ENCODE measurements at places on chromosomes 6 and 20. TPM values are rescaled to one million over a fixed set of nuclear protein-coding genes. Genes with fewer than 3 reads are reported as not detected.

The RBBP8NL gene
- polyA plus RNA-seq: not detected

The DNAJC5 gene
- 29.2 TPM for polyA plus RNA-seq

The SIGLEC1 gene
- polyA plus RNA-seq: not detected

The POPDC3 gene
- polyA plus RNA-seq: 18.6 TPM

The EFCAB8 gene
- not detected for polyA plus RNA-seq

The WFDC10B gene
- not detected for polyA plus RNA-seq

The RAB44 gene
- 0.03 TPM for polyA plus RNA-seq

The OR12D3 gene
- not detected for polyA plus RNA-seq

The LHFPL5 gene
- polyA plus RNA-seq: not detected

The STK4 gene
- polyA plus RNA-seq: 19.0 TPM

The TRIM40 gene
- polyA plus RNA-seq: not detected

The CNBD2 gene
- 1.5 TPM for polyA plus RNA-seq

The FAM217A gene
- polyA plus RNA-seq: not detected

The SYNDIG1 gene
- polyA plus RNA-seq: 0.02 TPM

The OPN5 gene
- polyA plus RNA-seq: not detected

The GPX5 gene
- polyA plus RNA-seq: not detected

The CST4 gene
- polyA plus RNA-seq: 0.16 TPM

The C20orf204 gene
- polyA plus RNA-seq: 0.02 TPM

The ADGRB3 gene
- 0.01 TPM for polyA plus RNA-seq

The PEX7 gene
- 10.2 TPM for polyA plus RNA-seq

The PSMB8 gene
- 77.1 TPM for polyA plus RNA-seq

The NKAIN2 gene
- polyA plus RNA-seq: not detected

The NNAT gene
- 0.74 TPM for polyA plus RNA-seq

The CYP24A1 gene
- polyA plus RNA-seq: not detected

The EHMT2 gene
- polyA plus RNA-seq: 37.3 TPM

The OR2J1 gene
- polyA plus RNA-seq: not detected

The RGS19 gene
- polyA plus RNA-seq: 5.8 TPM

The MAP3K7 gene
- 40.6 TPM for polyA plus RNA-seq

The LY6G6F gene
- polyA plus RNA-seq: not detected

The HLA-DPB1 gene
- 11.0 TPM for polyA plus RNA-seq

The C6orf58 gene
- polyA plus RNA-seq: 0.05 TPM

The OLIG3 gene
- polyA plus RNA-seq: not detected

Data from fibroblast of lung (primary cell).